Femur (tissue), 1 donor: ENCODE measurements at places on chromosomes 3 and 15.

- DNase-seq, result no peak
Observed at GRCh38 chr3:62803276-62803675, 71.9 kb downstream of the CADPS start.

- no peak for DNase-seq
Observed at GRCh38 chr3:180358179-180358578, 243.8 kb upstream of the TTC14 start.

DNA sequence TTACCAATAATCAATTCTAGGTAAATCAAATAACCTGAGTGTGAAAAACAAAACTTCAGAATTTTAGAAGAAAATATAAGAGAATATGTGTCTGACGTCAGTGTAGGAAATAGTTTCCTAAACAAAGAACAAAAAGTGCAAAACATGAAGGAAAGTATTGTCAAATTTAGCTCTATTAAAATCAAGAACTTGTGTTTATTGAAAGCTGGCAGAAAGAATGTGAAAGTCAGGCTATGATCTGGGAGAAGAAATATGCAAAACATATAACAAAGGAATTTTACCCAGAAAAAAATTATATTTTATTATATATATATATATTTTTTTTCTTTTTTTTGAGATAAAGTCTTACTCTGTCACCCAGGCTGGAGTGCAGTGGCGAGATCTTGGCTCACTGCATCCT lies 129.1 kb upstream of the ANKRD28 start:
- no peak for DNase-seq

DNA sequence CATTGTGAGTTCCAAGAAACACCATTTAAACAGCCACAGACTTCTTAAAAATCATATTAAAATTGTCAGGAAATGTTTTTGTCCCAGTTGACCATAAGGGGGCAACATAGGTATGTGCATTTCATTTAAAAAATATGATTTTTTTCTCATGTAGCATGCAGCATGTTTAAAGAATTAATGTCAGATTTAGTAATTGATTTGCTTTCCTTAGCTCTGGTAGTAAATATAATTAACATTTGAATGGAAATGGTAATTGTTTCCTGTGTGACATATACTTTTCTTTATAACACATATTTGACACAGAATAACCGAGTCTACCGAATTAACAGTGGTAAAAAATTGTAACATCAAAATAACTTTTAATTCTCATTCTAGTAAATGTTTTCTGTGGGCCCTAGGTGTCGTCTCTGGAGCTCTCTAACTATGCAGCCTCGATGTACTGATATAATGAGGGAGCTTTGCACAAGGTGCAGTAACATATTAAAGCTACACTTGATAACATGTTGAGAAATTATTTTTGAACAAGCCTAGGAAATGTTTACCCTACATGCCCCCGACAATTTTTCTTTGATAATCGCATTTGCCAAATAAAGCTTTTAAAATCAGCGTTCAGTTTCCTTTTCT lies 34.9 kb downstream of the NXPE3 start:
- no peak for DNase-seq

- no peak for DNase-seq
Observed at GRCh38 chr3:24565053-24565452, 70.4 kb upstream of the THRB start.

GRCh38 chr3:25088284-25088683 lies 339.8 kb upstream of the RARB start:
- no peak for DNase-seq

- no peak for DNase-seq
Observed at GRCh38 chr15:36778531-36778930, 199.1 kb downstream of the CDIN1 start.

GRCh38 chr3:161838021-161838420 lies 341.4 kb downstream of the OTOL1 start:
- no peak for DNase-seq

GRCh38 chr3:171845481-171846284 lies 2.5 kb downstream of the TMEM212 start:
- DNase-seq, result no peak

GRCh38 chr15:85412956-85413854 lies 32.8 kb downstream of the AKAP13 start:
- peak; percentile 50 for DNase-seq

- no peak for DNase-seq
Observed at GRCh38 chr3:188788621-188789081, 383.1 kb upstream of the TPRG1 start.

DNA sequence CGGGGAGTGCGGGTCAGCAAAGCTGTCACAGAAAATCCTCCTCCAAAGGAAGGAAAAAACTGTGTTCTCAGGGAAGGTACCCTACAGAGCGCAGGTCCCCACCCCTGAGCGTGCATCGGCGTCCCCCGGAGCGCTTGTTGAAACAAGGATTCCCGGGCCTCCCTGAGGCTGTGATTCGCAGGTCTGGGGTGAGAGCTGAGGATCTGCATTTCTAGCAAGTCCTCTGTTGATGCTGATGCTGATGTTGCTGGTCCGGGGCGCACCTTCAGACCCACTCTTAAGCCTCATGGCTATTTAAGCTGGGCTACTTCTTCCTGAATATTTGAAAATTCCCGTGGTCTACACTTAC lies 226.2 kb upstream of the IGF1R start:
- DNase-seq, result no peak

DNA sequence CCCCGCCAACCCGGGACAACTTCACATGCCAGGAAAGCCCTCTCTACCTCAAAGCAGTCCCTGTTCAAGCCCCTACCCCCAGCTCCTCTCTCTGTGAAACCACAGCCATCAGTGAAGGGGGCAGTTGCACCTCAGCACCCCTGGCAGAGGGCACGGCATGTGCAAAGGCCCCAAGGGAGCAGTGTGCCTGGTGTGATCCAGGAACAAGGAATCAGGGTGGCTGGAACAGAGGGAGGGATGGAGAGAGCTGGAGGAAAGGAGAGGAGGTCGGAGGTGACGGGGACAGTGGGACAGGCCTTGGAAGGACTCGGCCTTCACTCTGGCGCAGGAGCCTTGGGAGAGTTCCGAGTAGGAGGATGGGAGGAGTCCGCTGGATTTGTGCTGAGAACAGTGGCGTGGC lies 26.5 kb upstream of the IQSEC1 start:
- DNase-seq, result no peak

GRCh38 chr3:33441225-33441976 lies 1.2 kb upstream of the UBP1 start:
- DNase-seq, result no peak

GRCh38 chr3:184592371-184593219 lies 31.0 kb downstream of the EPHB3 start:
- peak; percentile 86 for DNase-seq

DNA sequence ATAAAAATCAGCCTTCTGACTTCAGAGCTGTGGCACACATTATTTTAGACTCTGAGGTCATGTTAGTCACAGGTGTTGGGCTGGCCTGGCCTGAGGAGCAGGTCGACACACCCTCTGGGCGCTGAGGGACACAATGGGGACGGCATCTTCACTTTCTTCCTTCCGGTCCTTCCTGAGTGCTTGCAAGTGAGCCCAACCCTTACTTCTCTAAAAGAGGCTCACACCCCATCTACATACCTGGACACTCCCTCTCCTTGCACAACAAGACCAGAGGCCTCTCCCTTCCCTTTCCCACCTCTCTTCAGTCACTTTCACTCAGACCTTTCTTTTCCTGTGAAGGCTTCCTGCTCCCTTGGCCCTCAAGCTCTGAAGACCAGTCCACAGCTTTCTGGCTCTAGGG lies 85.4 kb downstream of the XXYLT1 start:
- DNase-seq, result no peak

GRCh38 chr3:112333381-112334317 lies 693 bp downstream of the CD200 start:
- peak; percentile 71 for DNase-seq

DNA sequence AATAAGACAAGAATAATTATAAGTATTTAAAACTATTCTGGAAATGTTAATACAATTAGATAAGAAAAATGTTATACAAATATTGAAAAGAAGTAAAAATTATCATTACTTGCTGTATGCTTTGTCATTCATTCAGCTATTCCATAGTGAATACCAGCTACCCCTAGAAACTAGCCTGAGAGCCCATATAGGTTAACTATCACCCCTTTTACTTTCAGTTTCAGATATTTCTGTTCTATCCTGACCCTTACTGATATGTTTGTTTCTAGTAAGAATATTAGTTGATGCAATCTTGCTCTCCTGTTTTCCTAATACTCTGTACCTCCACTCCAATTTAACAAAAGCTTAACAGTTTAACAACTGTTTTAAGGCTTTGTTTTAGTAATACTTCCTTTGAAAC lies 31.6 kb downstream of the FAM227B start:
- no peak for DNase-seq

DNA sequence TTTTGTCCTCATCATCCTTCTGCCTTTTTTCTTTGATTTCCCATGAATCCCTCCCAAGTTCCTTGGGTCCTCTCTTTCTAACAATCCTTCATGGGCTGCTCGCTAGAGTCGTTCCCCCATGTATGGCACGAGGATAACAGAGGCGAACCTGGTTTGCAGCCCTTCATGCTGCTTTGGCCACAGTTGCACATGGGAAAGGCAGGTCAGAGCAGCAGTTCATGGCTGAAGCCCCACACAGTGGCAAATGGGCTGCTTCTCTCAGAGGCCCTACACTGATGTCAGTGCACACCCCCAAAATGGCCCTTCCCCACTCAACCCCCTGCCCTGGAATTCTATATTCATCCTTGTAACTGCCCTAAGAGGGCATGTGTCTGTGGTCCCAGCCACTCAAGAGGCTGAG lies 335.4 kb upstream of the IGF1R start:
- no peak for DNase-seq

GRCh38 chr3:11558002-11558401 lies 85.7 kb downstream of the VGLL4 start:
- DNase-seq, result peak; percentile 28

- DNase-seq, result no peak
Observed at GRCh38 chr3:4506559-4507023, 13.4 kb downstream of the ITPR1 start.

DNA sequence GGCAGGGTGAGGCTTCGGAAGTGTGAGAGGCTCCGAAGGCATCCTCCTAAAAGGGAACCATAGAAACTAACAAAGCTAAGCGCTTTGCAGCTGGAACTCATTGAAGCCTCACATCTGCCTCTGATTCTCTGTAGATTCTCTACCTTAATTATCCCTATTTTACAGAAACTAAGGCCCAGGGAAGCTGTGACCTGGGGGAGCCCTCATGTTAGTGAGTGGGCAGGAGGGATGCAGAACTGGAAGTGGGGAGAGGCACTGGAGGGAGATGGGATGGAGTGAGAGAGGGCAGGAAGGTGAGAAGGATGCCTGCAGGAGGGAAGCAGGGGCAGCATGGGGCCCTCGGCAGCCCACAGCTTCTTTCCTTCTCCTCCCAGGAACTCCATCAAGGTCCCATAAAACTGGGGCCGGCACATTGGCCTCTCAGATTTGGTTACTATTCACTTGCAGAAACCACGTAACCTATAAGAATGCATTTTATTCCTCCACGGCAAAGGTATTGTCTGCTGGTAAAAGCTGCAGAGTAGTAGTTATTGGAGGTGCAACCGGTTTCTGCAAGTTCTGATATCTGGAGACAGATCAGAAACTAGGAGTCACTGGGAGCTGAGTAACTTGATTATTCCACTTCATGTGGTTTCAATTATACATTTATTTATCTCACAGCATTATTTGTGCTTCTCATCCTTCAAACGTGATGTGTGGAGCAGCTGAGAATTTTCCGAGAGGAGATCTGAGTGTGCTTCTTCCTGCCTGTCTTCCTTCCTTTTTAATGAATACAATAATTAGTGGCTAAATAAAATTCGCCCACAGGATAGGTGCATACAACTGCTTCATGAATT lies 24.0 kb upstream of the CHCHD6 start:
- DNase-seq, result no peak

DNA sequence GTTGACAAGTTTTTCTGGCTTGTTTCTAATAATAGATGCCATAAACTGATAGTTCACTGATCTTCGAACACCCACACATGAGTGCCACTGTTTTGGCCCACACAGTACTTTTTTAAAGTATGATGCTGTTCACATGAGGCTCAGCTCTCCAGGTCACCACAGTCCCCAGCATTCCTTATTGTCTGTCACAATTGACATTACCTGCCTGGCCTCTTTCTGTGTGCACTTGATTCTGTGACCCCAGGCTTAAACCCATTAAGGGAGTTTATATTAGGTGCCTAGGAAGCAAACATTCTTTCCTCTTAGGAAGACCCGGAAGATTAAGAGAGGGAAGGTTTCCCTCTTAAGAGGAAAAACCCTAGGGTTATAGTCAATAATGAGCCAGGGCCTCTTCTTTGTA lies 24.2 kb upstream of the LRRFIP2 start:
- DNase-seq, result no peak

DNA sequence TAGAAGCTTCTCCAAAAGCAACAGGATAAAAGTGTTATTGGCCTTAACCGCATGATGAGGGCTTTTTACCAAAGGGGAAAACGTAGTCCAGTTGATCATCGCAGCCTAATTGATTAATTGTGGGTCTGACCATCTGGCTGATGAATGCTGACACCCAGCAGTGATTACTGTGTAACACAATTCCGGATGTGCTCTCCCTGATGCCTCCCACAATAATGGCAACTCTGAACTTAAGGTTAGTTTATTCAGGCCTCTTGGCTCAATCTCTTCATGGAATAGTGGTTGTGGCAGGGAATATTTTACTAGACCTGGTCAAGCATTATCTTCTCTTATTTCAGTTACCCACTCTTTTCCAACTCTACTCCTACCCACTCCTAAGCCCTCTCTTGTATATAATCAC lies 332.9 kb downstream of the TIGIT start:
- peak; percentile 26 for DNase-seq

DNA sequence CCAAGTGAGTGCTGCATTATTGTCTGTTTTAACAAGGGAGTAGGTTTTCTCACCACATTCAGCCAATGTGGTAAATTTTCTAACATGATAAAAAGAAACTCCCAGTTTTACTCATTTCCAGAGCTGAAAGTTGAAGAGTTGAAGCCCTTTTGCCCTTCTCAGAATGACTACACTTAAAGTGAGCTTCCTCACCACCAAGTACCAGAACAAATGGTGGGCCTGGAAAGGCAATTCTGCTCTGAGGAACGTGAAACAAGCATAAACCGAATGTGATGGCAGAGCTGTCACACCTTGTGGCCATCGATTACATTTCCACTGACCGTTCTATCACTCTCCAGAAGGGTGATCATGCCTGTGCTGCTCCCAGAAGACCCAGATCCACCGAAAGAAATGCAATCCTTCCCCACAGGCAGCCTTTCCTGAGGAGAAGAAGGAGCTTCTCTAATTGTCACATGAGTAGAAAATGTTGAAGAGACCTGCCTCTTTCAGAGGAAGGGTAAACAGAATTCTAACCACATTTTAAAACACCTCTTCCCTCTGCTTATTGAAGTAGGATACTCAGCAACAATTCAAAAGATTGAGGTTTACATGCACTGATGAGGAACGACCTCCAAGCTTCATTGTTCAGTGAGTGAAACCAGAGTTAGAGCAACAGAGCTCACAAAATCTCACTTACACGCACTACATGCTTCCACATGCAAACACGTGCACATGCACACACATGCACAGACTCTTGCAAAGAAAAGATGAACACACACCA lies 21.4 kb upstream of the CCR9 start:
- DNase-seq, result no peak

- peak; percentile 69 for DNase-seq
Observed at GRCh38 chr3:31188112-31188511, 293.7 kb upstream of the GADL1 start.

- no peak for DNase-seq
Observed at GRCh38 chr15:29309139-29309538, 39.5 kb upstream of the NSMCE3 start.
